Cardiac atrium fibroblast (primary cell): ENCODE measurements at places on chromosomes 7 and 10. TPM values are rescaled to one million over a fixed set of nuclear protein-coding genes. Genes with fewer than 3 reads are reported as not detected.

Gene CPA2
- not detected in 2 replicates for total RNA-seq

Gene OPN1SW
- not detected in 2 replicates for total RNA-seq

Gene HOXA1
- not detected in 2 replicates for total RNA-seq

Gene AKR1C1
- 48.6 and 92.2 TPM in 2 replicates for total RNA-seq

Gene ARHGEF35
- 0.65 TPM in 1 of 2 replicates, not detected in the other for total RNA-seq

Gene ITGA8
- 10.1 and 16.0 TPM in 2 replicates for total RNA-seq

Gene PAPOLB
- total RNA-seq, result 0.18 and 0.49 TPM in 2 replicates

Gene CLDN3
- not detected in 2 replicates for total RNA-seq

Gene SRRM3
- total RNA-seq, result 3.1 and 4.7 TPM in 2 replicates

Gene ZNF862
- 3.4 and 4.0 TPM in 2 replicates for total RNA-seq

Gene CYP3A4
- total RNA-seq, result not detected in 2 replicates

Gene NUTM2B
- total RNA-seq, result 0.16 and 0.18 TPM in 2 replicates
